ENCODE measurements at places on chromosomes 12 and 14. TPM values are rescaled to one million over a fixed set of nuclear protein-coding genes. Genes with fewer than 3 reads are reported as not detected.

The RASSF8 gene
- total RNA-seq: not detected

The EFS gene
- not detected for total RNA-seq

The KCNK13 gene
- total RNA-seq: 0.09 TPM

The IRF2BPL gene
- total RNA-seq: 27.2 TPM

The PLBD1 gene
- total RNA-seq: 0.24 TPM

GRCh38 chr12:66117242-66117641, 13.3 kb downstream of the LLPH start:
- no peak for DNase-seq

DNA sequence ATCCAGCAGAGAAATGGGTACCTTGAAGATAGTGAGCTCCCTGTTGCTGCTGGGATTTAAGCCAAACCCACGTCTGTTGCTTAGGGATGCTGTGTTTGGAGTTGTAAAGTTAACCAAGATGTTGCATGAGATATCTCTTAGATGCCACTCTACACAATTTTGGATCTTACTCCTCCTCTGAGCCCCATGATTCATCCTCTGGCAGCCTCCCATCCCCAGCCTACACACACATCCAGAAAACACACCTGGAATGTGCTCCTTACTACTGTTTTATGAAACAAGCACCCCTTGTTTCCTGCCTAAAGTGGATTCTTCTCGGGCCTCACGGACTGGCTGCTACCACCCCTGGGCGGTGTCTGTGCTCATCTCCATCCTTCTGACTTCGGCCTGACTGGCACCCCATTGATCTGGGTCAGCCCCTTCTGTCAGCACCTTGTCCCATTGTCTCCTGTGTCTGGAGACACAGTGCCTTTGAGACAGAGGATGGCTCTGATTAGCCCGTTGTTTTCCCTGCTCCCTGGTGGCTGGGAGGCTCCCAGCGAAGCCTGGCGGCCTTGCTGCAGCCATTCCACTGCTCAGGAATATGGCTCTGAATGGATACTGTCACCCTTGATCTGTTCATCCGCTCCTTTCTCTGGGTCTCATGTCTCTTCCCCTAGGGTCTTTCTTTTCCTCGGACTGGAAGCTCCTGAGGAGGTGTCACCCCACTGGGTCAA, 24.3 kb downstream of the TSPAN9 start:
- DNase-seq: no peak

DNA sequence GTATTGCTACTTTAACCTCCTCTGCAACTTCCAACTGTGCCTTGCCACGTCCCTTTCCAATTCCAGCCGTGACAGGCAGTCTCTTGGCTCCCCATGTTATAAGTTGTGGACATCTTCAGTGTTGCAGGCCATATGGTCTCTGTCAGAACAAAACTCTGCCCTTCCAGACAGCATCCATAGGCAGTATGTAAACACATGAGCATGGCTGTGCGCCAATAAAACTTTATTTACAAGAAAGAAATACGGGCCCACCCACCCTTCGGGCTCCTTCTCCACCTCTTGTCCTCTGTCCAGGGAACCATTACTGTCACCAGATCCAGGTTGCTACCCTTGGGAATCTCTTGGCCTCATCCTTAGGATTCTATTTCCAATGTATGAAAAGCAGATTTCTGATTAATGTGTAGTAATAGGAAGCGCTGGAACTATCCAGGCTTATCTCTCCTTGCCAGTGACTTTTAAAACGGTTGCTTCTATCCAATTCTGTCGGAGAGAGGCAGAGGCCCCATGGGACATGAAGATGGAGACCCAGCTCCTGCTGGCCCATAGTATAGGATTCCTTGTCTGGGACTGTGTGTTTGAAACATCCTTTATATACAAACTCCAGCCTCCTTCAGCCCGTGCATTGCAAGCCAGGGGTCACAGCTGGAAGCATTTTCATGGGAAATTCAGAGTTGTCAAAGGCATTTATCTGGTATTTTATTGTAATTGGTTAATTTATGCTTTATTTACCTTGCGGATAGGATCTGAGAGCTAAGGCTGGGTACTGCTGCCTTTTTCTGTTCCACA, 114.4 kb downstream of the ZNF664 start:
- DNase-seq: no peak

DNA sequence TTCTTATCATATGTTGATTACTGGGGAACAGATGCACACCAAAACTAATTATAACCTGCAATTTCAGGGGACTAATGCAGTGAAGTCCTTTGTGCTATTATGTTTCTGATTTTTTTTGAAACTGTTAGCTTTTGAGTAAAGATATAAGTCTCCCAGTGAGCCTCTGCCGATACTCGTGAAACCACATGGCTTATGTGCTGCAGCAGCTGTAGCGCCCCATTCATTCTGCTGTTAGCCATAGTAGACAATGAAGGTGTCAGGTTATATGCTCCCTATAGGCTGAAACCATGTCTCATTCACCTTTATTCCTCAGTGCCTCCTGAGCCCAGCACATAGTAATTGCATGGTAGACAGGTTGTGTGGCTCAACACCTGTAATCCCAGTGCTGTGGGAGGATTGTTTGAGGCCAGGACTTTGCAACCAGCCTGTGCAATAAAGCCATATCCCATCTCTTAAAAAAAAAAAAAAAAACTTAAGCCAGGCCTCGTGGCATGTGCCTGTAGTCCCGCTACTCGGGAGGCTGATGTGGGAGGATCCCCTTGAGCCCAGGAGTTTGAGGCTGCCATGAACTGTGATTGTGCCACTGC, 25.0 kb downstream of the GOLGA5 start:
- no peak for DNase-seq

DNA sequence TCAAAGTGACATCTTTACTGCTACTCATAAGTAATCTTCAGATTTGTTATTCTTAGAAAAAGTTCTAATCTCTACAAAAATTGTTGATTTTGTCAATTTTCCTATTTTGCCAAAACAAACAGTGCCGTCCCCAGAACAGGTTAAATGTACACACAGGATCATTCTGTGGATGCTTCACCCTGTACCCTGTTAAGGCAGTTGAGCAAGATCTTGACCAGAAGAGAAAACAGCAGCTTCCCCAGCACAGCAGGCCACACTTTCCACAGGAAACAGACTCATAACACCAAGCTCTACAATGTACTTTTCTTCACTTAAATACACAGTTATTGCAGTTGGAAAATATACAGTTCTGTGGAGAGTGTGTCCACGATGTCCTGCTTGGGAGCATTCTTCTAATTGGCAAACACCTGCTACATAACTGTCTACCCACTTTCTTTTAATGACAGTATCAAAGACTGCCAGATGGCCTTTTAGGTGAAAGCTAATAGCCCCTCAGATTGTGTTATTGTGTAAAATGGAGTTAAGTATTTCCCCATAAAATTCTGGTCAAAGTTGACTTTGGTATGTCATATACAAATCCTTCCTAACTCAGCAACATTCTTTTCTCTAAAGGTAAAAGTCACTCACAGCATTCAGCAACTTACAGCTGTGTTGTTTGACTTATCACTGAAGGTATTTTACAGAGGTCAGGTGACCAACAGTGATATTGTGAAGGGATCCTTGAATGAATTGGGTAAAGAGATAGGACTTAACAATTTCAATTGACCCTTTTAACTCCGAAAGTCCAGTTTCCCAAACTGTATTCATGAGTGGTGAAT, 77.0 kb downstream of the SEC23A start:
- DNase-seq: no peak

GRCh38 chr12:130041983-130042812, 120.1 kb upstream of the FZD10 start:
- no peak for DNase-seq

DNA sequence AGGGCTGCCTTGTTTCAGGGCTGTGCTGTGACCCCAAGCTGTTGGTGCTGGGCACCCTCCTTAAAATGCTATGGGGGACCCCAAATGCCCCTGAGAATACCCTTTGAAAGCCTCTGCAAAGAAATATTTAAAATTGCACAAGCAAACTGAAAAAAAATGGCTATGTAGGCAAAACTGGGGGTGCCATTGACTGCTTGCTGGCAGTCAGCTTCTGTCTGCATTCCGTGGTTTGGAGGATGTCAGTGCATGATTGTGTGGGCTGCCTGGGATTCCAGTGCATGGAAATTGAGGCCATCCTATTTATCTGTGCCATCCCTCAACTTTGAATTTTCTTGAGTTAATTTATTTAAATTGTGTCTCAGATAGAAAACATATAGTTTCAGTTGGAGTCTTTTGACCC, 113.7 kb upstream of the RTL1 start:
- DNase-seq: no peak

GRCh38 chr14:61561104-61561503, 134.2 kb upstream of the HIF1A start:
- no peak for DNase-seq
